Endothelial cell (in vitro differentiated cells): ENCODE measurements at places on chromosomes 5 and 9. TPM values are rescaled to one million over a fixed set of nuclear protein-coding genes. Genes with fewer than 3 reads are reported as not detected.
A peak's percentile ranks its signal among the peaks of the same experiment; 100 is the strongest.

The NSMF gene
- total RNA-seq = 43.0 TPM

The VLDLR gene
- total RNA-seq = 4.4 TPM

The ABO gene
- total RNA-seq = 1.4 TPM

The MYOT gene
- total RNA-seq = not detected

The TIFAB gene
- total RNA-seq = not detected

The LRRC19 gene
- total RNA-seq = not detected

The SMIM33 gene
- total RNA-seq = not detected

The SPINK7 gene
- total RNA-seq = not detected

GRCh38 chr5:177290816-177291596, 12.5 kb downstream of the RAB24 start:
- H3K4me1 ChIP-seq = peaks cover 17% of the 10 kb centered on the region
- DNase-seq = no peak
- peaks cover 3% of the 10 kb centered on the region for H3K27me3 ChIP-seq
- no peak overlapping the region for H3K4me3 ChIP-seq

DNA sequence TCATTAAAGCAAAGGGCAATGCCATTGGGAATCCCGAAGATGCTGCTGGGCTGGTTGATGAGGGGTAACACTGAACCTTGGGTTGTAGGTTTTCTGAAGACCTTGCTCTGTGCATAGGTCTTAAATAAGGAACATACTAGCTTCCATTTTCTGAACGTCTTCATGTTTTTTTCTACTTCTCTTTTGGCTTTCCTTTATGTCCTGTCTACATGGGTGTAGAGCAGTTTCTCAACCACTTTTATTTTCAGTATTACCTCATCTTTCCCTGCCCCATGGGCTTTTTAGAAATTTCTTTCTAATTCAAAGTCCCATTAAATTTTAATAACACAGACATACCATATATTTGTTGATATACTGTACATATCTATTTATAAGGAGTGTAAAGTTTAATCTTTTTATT, at the start of gene IFNA14:
IFNA14 (minus strand) TSS at position 95 of the 400 bp plus-strand sequence; CDS start at position 25, 70 bp downstream.
- DNase-seq = no peak
- no peak within 1 kb of the TSS for H3K27ac ChIP-seq
- no peak within 1 kb of the TSS for H3K4me3 ChIP-seq
- no peaks in the 10 kb centered on the region for H3K36me3 ChIP-seq
- H3K27me3 ChIP-seq = no peaks in the 10 kb centered on the region
- H3K4me1 ChIP-seq = no peaks in the 10 kb centered on the region

DNA sequence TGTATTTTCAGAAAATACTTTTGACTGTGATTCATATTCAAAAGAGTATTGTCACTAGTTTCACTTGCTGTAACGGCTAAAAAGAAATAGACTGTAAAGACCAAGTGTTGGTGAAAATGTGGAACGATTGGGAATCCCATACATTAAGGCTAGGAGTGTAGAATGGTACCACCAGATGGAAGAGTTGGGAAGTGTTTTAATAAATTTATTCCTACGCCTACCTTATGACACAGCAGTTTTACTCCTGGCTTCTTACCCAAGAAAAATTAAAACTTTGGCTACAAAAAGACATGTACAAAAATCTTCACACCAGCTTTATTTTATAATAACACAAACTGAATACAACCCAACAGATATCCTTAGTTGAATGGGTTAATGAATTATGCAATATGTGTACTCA, 256.2 kb downstream of the TAF11L14 start:
- DNase-seq = no peak
- H3K4me1 ChIP-seq = no peaks in the 10 kb centered on the region
- H3K4me3 ChIP-seq = no peak overlapping the region
- H3K27me3 ChIP-seq = peaks cover 1% of the 10 kb centered on the region
- no peak overlapping the region for H3K27ac ChIP-seq

DNA sequence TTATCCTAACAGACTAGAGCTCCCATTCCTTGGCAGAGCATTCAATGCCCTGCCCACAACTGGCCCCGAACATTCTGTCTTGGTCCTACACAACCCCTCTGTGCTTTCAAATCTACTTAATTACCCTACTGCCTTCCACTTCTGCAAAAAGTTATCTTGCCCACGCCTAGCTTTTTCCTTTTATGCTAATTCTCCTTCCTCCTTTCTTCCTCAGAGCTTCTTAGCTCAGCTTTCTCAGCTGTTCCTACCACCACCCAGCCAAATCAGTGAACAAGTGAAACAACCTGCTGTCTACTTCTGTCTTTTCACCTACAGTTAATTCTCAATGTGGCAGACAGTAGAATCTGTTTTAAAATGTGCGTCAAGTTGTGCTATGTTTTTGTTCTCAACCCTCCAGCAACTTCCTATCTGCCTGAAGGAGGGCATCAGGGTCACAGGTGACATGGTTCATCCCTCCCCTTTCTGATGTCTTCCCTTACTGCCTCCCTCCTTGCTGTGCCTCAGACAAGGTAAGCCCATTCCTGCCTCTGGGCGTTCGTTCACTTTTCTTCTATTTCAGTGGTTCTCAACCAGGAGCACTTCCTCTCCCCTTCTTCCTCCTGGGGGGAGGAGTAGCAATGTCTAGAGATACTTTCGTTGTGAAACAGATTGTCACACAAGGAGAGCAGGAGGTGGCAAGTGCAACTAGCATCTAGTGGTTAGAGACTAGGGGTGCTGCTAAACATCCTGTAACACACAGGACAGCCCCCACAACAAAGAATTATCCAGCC, 1.3 kb upstream of the REEP5 start:
- peaks cover 31% of the 10 kb centered on the region for H3K4me1 ChIP-seq
- peaks cover 11% of the 10 kb centered on the region for H3K27me3 ChIP-seq
- H3K36me3 ChIP-seq = peaks cover 21% of the 10 kb centered on the region
- H3K27ac ChIP-seq = peak overlapping the region; percentile 70
- H3K4me3 ChIP-seq = peak overlapping the region; percentile 74

DNA sequence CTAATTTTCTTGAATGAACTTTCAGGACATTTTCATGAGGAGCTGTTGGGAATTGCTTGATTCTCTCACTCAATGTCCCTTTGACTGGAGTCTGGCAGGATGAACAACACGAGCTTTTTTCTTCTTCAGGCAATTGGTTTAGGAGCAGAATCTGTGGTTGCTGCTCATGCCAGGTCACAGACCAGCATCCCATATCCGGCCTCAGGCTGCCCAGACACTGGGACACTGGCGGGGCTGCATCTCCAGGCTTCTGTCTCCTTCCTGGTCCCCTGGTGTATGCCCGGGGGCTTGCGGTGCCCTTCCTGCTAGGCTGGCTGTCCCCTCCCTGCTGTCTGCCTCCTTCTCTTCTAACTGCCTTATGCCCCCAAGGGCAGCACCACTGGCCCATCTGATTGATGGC, 311.5 kb upstream of the DAP start:
- no peak overlapping the region for H3K27ac ChIP-seq
- DNase-seq = no peak
- H3K4me1 ChIP-seq = no peaks in the 10 kb centered on the region

GRCh38 chr5:102295534-102296177, 428 bp downstream of the SLCO4C1 start:
- no peak overlapping the region for H3K27ac ChIP-seq
- peak overlapping the region; percentile 92 for H3K4me3 ChIP-seq

- H3K27me3 ChIP-seq = no peaks in the 10 kb centered on the region
- H3K27ac ChIP-seq = no peak overlapping the region
- no peak for DNase-seq
- H3K36me3 ChIP-seq = peaks cover 16% of the 10 kb centered on the region
These were observed 88.7 kb downstream of the GPBP1 start for GRCh38 chr5:57262541-57262940.

- no peak for DNase-seq
- H3K27ac ChIP-seq = peak within 1 kb of the TSS; percentile 39
- peaks cover 15% of the 10 kb centered on the region for H3K36me3 ChIP-seq
- H3K4me3 ChIP-seq = no peak within 1 kb of the TSS
These were observed at the start of gene HK3 for GRCh38 chr5:176899296-176899891. Gene HK3 (minus strand): TSS chr5:176899346. CDS start chr5:176896159, 3,187 bp downstream.

DNA sequence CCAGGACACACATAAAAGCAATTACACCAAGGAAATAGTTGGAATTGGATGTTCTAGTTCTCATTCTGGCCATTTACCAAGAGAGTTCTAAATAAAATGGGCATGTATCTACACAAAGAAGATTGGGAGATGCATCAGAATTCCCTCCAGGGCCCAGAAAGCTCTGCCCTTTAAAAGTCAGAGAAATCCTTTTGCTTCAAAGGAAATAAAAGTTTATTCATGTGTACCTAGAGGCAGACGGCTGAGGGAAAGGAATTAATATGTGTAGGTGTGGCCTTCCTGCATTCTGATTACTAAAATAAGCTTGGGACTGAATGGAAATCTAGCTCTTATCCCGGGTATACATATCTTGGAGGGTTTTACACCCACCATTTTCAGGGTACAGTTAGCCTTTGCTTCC, 719.4 kb downstream of the SEMA5A start:
- no peaks in the 10 kb centered on the region for H3K4me1 ChIP-seq
- H3K4me3 ChIP-seq = no peak overlapping the region
- H3K36me3 ChIP-seq = no peaks in the 10 kb centered on the region
- H3K27ac ChIP-seq = no peak overlapping the region
- no peaks in the 10 kb centered on the region for H3K27me3 ChIP-seq

DNA sequence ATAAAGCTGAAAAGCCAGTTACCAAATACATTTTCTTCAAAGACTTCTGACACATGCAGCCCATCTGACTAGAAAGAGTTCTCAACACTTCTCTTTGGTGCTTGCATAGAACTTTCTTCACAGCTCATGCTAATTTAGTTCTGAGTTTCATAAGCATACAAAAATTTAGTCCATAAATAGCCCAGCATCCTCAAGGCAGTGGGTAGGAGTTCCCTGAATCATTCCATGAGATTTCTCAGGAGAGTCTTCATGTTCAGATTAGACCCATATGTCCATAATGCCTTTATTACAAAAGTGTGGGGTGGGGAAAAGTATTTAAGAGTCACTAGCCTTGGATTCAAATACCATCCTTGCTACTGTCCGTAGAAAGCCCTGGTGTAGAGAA, 290.2 kb upstream of the RGMB start:
- no peak for DNase-seq
- H3K36me3 ChIP-seq = no peaks in the 10 kb centered on the region
- H3K27ac ChIP-seq = no peak overlapping the region

GRCh38 chr5:138743484-138743883, 9.7 kb upstream of the CTNNA1 start:
- no peak overlapping the region for H3K27ac ChIP-seq
- H3K4me3 ChIP-seq = no peak overlapping the region
- H3K36me3 ChIP-seq = no peaks in the 10 kb centered on the region
- DNase-seq = no peak
- no peaks in the 10 kb centered on the region for H3K27me3 ChIP-seq

- H3K27ac ChIP-seq = no peak overlapping the region
- no peaks in the 10 kb centered on the region for H3K36me3 ChIP-seq
- peaks cover 10% of the 10 kb centered on the region for H3K27me3 ChIP-seq
- H3K4me1 ChIP-seq = peaks cover 17% of the 10 kb centered on the region
- H3K4me3 ChIP-seq = no peak overlapping the region
These were observed 173.8 kb downstream of the COL23A1 start for GRCh38 chr5:178416206-178416882.

- no peak for DNase-seq
- H3K27me3 ChIP-seq = no peaks in the 10 kb centered on the region
- no peaks in the 10 kb centered on the region for H3K36me3 ChIP-seq
- H3K4me1 ChIP-seq = no peaks in the 10 kb centered on the region
These were observed 94.8 kb upstream of the APC start for GRCh38 chr5:112642885-112643284.

DNA sequence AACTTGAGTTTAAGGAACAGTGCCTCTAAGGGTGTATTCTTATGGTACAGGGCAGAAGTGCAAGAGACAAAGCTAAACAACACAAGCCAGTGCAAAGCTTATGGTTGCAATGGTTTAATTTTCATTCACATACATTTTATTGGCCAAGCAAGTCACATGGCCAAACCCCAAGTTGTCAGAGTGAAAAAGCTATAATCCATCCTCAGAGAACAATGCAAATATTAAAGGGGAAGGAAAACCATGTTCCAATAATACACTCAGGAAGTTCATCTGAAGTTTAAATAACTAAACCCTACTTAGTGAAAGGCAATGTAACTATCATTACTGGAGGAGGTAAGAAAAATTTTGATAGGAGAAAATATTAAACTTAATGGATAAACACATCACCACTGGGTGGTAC, 26.6 kb upstream of the TLR4 start:
- no peak for DNase-seq
- no peaks in the 10 kb centered on the region for H3K27me3 ChIP-seq
- H3K4me1 ChIP-seq = no peaks in the 10 kb centered on the region
- H3K27ac ChIP-seq = no peak overlapping the region

- no peak overlapping the region for H3K27ac ChIP-seq
- H3K27me3 ChIP-seq = no peaks in the 10 kb centered on the region
- H3K4me1 ChIP-seq = no peaks in the 10 kb centered on the region
- no peak overlapping the region for H3K4me3 ChIP-seq
These were observed 104.6 kb upstream of the FAM174A start for GRCh38 chr5:100430268-100431195.

DNA sequence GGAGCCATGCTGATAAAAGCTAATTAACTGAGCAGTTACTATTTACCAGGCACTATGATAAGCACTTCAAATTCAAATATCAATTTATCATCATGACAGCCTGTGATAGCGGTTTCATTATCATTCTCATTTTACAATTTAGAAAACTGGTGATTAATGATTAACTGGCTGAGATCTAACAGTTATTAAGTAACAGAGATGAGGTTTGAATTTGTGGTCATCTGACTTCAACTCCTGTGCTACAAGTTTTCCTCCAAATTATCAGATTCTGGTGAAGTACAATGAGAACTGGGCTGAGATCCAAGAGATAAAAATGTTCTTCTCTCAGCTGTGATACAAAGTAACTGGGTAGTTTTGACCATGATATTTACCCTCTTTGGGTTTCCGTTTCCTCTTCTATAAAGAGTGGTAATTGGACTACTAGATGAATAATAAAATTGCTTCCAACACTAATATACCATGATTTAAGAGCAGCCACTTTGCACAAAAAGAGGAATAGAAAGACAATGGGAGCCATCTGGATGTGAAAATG, 74.5 kb upstream of the CCNG1 start:
- H3K4me3 ChIP-seq = no peak overlapping the region
- no peak overlapping the region for H3K27ac ChIP-seq
- H3K27me3 ChIP-seq = no peaks in the 10 kb centered on the region

DNA sequence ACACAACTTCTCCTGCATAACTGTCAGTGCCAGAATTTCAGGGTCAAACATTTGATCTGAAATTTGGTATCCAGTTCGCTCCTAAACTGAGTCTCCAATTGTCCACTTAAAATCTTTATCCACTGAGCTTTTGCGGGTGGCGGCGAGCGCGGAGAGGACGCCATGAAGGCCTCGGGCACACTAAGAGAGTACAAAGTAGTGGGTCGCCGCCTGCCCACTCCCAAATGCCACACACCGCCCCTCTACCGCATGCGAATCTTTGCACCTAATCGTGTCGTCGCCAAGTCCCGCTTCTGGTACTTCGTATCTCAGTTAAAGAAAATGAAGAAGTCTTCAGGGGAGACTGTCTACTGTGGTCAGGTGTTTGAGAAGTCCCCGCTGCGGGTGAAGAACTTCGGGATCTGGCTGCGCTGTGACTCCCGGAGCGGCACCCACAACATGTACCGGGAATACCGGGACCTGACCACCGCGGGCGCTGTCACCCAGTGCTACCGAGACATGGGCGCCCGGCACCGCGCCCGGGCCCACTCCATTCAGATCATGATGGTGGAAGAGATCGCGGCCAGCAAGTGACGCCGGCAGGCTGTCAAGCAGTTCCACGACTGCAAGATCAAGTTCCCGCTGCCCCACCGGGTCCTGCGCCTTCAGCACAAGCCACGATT, 913.7 kb upstream of the DMAC1 start:
- no peak overlapping the region for H3K27ac ChIP-seq
- peaks cover 1% of the 10 kb centered on the region for H3K27me3 ChIP-seq
- no peak overlapping the region for H3K4me3 ChIP-seq
- no peaks in the 10 kb centered on the region for H3K36me3 ChIP-seq

GRCh38 chr9:87160148-87161102, 213.1 kb upstream of the GAS1 start:
- no peaks in the 10 kb centered on the region for H3K36me3 ChIP-seq
- peaks cover 3% of the 10 kb centered on the region for H3K27me3 ChIP-seq

GRCh38 chr5:168802337-168802736, 223.2 kb upstream of the PANK3 start:
- no peak overlapping the region for H3K4me3 ChIP-seq
- H3K4me1 ChIP-seq = peaks cover 23% of the 10 kb centered on the region
- H3K27me3 ChIP-seq = peaks cover 2% of the 10 kb centered on the region
- H3K36me3 ChIP-seq = no peaks in the 10 kb centered on the region
